ENCODE measurements at places on chromosomes 2 and 18. TPM values are rescaled to one million over a fixed set of nuclear protein-coding genes. Genes with fewer than 3 reads are reported as not detected.

GRCh38 chr2:174631009-174631981 lies 33.7 kb upstream of the WIPF1 start:
- DNase-seq: no peak
- H3K36me3 ChIP-seq: peaks cover 56% of the 10 kb centered on the region
- H3K27me3 ChIP-seq: no peaks in the 10 kb centered on the region

- no peak for DNase-seq
- no peak overlapping the region for H3K27ac ChIP-seq
- no peak overlapping the region for H3K4me3 ChIP-seq
- peaks cover 15% of the 10 kb centered on the region for H3K27me3 ChIP-seq
- H3K4me1 ChIP-seq: no peaks in the 10 kb centered on the region
- H3K36me3 ChIP-seq: no peaks in the 10 kb centered on the region
Observed at GRCh38 chr18:75478996-75479880, 51.7 kb upstream of the SMIM21 start.

GRCh38 chr2:16633621-16634430 lies 31.8 kb downstream of the CYRIA start:
- peaks cover 5% of the 10 kb centered on the region for H3K27me3 ChIP-seq
- no peak overlapping the region for H3K4me3 ChIP-seq
- H3K27ac ChIP-seq: no peak overlapping the region
- peak; percentile 26 for DNase-seq
- H3K4me1 ChIP-seq: peaks cover 15% of the 10 kb centered on the region
- no peaks in the 10 kb centered on the region for H3K36me3 ChIP-seq

DNA sequence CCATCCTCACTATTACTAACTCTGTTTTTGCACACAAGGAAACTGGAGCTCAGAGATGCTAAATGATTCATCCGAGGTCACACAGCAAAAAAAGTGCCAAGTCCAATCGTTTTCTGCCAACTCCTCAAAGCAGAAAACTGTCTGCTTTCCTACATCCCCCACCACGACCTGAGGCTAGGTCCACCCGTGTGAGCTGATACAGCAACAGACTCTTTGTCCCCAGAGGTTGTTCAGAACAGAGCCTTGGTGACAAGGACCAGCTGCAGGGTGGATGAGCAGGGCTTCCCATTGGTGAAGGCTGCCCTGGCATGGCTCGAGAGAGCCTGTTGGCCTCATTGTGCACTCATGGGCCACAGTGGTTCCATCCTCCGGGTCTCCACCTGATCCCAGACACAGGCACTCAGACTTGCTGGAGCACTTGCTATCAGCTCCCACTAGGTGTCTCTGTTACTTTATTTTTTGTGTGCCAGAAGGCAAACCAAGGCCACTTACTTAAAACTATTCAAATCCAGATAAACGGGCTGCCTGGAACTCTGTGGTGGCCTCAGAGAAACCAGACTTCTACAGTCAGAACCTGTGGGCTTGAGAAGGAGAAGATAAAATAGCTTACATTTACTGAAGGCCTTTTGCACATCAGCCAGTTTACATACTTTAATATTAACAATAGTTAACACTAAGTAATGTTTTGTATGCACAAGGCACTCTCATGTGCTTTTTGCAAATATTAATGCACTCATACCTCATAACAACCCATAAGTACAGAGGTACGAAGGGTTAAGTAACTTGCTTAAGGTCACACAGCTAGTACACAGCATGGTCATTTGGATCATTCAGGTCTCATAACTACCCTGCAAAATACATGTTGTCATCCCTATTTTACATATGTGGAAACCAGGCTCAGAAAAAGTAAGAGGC lies 62.9 kb upstream of the CTIF start:
- H3K4me1 ChIP-seq: no peaks in the 10 kb centered on the region
- peaks cover 22% of the 10 kb centered on the region for H3K27me3 ChIP-seq
- no peak overlapping the region for H3K4me3 ChIP-seq
- no peaks in the 10 kb centered on the region for H3K36me3 ChIP-seq
- DNase-seq: peak; percentile 44
- H3K27ac ChIP-seq: no peak overlapping the region

ARHGAP15 gene
- 62.6 TPM for total RNA-seq

LYG2 gene
- not detected for total RNA-seq

KCNG2 gene
- total RNA-seq: not detected

DNA sequence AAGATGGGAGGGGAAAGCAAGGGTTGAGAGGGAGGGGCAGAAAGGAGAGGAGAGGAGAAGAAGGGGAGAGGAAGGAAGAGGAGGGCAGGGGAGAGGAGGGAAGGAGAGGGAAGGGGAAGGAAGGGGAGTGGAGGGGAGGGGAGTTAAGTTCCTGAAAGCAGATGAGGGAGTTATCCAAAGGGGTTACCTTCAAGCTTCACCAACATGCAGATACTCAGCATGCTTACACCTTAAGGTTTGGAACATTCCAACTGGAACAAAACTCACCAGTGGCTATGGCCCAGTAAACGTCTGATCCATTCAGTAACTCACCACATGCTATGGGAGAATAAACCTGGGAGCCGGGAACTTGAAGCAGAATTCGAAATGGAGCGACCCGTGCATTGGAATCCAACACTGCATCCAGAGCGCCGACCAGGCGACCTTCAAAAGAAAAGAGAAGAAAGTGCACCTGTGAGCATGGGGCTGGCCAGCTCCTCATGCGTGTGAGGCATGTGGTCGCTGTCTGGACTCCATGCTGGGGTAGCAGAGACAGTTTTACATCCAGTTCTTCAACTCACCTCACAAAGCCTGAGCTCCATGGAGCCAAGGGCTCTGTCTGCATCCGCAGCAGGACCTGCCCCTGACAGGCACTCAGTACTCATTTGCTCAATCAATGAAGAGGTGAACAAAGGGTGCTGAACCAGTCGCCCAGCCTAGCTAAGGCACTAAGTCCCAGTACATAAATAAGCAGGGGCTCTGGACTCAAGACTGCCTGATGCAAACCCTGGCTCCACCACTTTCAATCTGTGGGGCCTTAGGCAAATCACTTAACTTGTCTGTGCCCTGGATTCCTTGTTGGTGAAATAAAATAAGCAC lies 61.0 kb downstream of the TBC1D8 start:
- H3K36me3 ChIP-seq: no peaks in the 10 kb centered on the region
- no peak for DNase-seq
- H3K4me1 ChIP-seq: peaks cover 9% of the 10 kb centered on the region
- H3K4me3 ChIP-seq: no peak overlapping the region

DNA sequence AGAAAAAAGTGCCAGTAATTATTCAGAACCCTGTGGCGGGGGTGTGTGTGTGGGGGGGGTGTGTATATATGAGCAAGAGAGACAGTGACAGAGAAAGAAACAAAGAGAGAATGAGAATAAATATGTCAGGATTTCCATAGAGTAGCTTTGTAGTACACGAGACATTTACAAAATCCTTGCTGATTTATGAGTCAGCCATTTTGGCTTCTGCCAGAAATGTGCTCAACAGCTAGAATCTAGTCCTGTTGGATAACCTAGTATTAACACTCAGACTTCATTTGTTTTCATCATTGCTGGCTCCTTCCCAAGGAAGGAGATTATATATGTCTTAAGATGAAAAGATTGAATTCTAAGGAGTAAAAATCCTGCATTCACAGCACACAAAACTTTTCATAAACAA lies 140.5 kb upstream of the HNRNPA3 start:
- H3K4me3 ChIP-seq: no peak overlapping the region
- H3K4me1 ChIP-seq: no peaks in the 10 kb centered on the region
- no peaks in the 10 kb centered on the region for H3K36me3 ChIP-seq
- peaks cover 22% of the 10 kb centered on the region for H3K27me3 ChIP-seq
- H3K27ac ChIP-seq: no peak overlapping the region

- H3K27ac ChIP-seq: no peak overlapping the region
- no peaks in the 10 kb centered on the region for H3K4me1 ChIP-seq
- no peak for DNase-seq
- no peaks in the 10 kb centered on the region for H3K27me3 ChIP-seq
- no peak overlapping the region for H3K4me3 ChIP-seq
Observed at GRCh38 chr18:22459491-22459890, 41.8 kb upstream of the CTAGE1 start.

CYS1 gene
- total RNA-seq: not detected

DNA sequence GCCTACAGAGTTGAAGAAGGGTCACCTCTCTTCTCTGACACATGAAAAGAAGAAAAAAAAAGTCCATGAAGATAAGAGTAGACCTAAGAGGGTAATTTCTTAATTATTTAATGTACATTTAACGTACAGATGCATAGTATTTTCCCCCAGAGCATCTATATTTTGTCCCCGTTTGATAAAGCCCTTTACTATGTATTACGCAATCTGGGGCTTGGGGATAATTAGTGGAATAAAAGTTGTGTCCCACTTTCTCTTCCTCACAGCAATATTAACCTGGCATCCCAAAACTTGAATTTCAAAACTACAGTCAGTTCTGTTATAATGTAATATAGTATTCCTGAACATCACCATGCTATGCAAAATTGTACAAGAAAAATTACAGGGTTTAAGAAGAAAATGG lies 254.1 kb downstream of the SUCLG1 start:
- peaks cover 16% of the 10 kb centered on the region for H3K27me3 ChIP-seq
- H3K36me3 ChIP-seq: no peaks in the 10 kb centered on the region
- DNase-seq: no peak
- no peak overlapping the region for H3K4me3 ChIP-seq
- H3K4me1 ChIP-seq: no peaks in the 10 kb centered on the region

DNA sequence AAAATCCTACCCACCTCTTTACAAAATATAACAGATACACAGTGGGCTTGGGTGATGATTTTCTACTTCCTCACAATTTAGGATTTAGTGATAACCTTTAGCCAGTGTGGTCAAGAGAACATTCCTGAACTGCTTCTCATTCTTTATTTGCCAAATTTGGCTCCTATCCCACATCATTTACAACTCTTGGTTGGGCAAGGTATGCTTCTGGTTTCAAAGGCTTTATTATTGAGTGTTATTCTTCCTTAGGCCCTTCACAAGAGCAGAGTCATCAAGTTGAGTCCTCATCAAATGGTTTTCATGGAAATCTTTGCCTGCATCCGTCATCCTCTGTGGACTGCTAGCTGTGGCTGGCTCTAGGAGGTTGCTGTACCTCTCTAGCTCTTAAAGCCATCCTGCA lies 472.0 kb upstream of the ETAA1 start:
- no peaks in the 10 kb centered on the region for H3K4me1 ChIP-seq
- no peak for DNase-seq
- H3K27me3 ChIP-seq: no peaks in the 10 kb centered on the region
- no peaks in the 10 kb centered on the region for H3K36me3 ChIP-seq

DGKD gene
- 62.6 TPM for total RNA-seq

- H3K36me3 ChIP-seq: no peaks in the 10 kb centered on the region
- H3K4me1 ChIP-seq: no peaks in the 10 kb centered on the region
- no peak for DNase-seq
- H3K27ac ChIP-seq: no peak overlapping the region
Observed at GRCh38 chr2:236844711-236845110, 241.0 kb upstream of the COPS8 start.

MALT1 gene
- total RNA-seq: 39.3 TPM

GAREM2 gene
- 5.7 TPM for total RNA-seq

MTCL1 gene
- total RNA-seq: 0.14 TPM

GRCh38 chr2:1081451-1082225 lies 131.0 kb downstream of the SNTG2 start:
- no peak for DNase-seq
- H3K4me1 ChIP-seq: no peaks in the 10 kb centered on the region
- no peaks in the 10 kb centered on the region for H3K27me3 ChIP-seq
- H3K4me3 ChIP-seq: no peak overlapping the region

DNA sequence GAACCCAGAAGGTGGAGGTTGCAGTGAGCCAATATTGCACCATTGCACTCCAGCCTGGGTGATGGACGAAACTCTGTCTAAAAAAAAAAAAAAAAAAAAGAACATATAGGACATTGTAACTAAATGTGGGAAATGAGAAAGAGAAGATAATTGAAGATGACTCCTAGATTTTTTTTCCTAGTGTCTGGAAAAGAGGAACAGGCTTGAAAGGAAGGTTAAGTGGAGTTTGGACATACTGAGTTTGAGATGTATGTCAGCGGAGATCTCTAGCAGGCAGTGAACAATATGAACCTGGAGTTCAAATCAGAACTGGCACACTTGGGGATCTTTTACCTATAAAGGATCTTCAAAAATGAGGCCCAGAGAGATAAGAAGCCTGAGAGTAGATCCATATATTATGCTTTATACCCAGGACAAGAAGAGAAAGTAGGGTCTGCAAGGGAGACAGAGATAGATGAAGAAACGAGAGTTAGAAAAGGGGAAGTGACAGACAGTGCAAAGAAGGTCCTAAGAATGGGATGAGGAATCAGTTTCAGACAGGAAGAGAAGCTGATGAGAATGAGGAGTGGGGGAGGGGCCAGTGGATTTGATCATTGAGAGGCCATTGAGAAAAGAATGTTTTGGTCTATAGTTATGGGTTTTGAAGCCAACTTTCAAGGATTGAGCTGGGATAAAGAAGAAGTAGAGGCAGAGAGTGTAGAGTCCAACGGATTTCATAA lies 46.9 kb upstream of the CD28 start:
- H3K27ac ChIP-seq: no peak overlapping the region
- DNase-seq: peak; percentile 21
- H3K4me3 ChIP-seq: no peak overlapping the region
- H3K36me3 ChIP-seq: no peaks in the 10 kb centered on the region

DNA sequence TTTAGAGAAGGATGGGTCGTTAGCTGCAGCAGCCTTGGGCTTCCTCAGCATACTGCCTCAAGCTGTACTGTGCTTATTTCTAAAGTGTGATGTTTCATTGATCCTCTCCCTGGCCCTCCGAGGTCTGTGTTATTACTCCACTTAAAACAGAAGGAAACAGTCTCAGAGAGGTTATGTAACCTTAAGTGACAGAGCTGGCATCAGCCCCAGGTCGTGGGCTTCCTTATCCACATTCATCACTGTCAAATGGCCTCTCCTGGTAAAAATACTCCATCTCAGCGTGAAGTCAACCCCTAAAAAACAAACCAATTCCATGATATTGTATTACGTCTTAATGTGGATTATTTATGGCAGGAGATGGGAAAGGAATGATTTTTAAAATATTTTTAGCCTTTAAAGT lies 153.3 kb upstream of the NOSTRIN start:
- H3K4me3 ChIP-seq: no peak overlapping the region
- peaks cover 22% of the 10 kb centered on the region for H3K4me1 ChIP-seq
- H3K27ac ChIP-seq: no peak overlapping the region
- no peak for DNase-seq
- H3K36me3 ChIP-seq: no peaks in the 10 kb centered on the region

- no peak for DNase-seq
- peak overlapping the region; percentile 63 for H3K27ac ChIP-seq
- peaks cover 54% of the 10 kb centered on the region for H3K4me1 ChIP-seq
- peaks cover 3% of the 10 kb centered on the region for H3K36me3 ChIP-seq
- no peaks in the 10 kb centered on the region for H3K27me3 ChIP-seq
- H3K4me3 ChIP-seq: peak overlapping the region; percentile 67
Observed at GRCh38 chr2:25339211-25339674, 2.5 kb downstream of the DNMT3A start.
